Fibroblast of skin of right biceps (primary cell): ENCODE measurements at places on chromosomes 6 and 20.

GRCh38 chr6:130943738-130944137 is 116.5 kb downstream of the SMLR1 start:
- DNase-seq, result no peak

GRCh38 chr6:6689400-6690143 is 101.1 kb downstream of the LY86 start:
- DNase-seq, result peak; percentile 84

- DNase-seq, result peak; percentile 4
Observed at GRCh38 chr6:134585517-134585873, 267.6 kb upstream of the SGK1 start.

DNA sequence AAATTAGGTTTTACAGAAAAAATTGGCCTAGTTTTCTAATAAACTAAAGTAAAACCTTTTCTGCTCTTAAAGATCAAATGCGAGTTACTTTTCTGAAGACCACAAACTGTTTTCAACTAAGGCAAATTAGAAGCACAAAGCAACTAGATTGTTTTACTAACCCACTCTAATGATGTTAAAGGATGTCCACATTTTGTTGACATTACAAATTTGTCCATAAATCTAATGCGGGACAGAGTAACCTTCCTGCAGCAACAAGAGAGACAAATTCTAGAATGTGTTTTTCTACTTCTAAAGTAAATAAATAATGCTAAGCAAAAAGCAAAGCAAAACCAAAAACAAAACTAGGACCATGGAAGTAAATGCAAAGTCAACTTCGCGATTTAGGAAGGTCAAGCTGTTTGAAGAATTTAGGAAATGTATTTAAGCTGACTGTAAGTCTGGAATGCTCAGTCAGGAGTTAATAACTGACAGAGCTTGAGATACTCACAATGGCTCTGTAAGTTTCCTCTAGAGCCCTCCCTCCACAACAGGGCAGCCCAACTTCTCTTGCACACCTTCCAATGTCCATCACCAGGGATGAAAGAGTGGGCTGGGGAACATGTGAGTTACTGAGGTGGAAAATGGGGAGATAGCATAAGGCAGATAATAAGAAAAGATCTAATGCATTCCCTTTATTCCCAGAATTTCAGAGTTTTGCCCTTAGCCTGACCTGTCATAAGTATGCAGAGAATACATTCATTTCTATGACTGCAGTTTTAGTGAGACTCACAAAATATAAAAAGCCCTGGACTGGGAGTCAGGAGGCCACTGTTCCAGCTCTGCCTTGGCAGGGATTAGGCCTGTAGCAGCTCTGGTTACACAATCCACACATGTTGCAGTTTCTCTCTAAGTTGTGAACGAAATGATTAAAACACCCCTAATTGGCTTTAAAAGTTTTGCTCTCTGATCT is 158.8 kb downstream of the FOXA2 start:
- no peak for DNase-seq

DNA sequence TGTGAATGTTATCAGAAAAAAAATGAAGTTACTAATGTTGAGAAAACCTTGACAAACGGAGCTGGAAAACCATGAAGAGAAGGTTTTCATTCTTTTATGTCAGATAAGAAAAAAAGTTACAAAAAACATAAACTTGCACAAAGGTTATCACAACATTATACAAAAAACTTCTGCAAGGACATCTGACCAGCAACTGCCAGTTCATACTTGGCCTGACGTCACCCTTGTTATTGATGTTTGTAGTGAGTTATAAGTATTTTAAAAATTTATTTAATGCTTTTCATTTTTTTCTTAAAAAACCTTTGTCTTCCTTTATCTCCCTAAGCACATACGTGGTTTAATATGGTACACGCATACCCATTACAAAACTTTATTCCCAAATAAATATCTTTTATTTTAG is 16.3 kb downstream of the GSTA3 start:
- no peak for DNase-seq

GRCh38 chr20:32229251-32229747 is 21.6 kb downstream of the POFUT1 start:
- DNase-seq, result no peak

DNA sequence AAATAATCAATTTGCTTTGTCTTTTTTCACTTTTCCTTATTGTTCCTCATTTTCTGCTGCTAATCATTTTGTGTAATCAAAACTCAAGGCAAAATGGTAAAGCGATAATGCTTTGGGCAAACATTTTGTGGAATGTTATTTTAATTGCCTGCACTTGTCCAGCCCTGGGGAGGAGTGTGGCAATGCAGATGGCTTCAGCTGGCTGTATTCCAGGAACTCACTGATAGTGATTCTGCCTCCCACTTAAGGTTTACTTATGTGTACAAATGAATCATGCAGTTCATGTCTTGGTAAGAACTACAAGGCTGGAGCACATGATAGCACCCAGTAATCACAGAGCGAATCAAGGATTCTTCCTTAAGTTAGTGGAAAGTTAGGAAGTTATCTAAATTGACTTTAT is 107.8 kb downstream of the COL19A1 start:
- no peak for DNase-seq

- no peak for DNase-seq
Observed at GRCh38 chr6:143158113-143158581, 97.5 kb downstream of the AIG1 start.

- DNase-seq, result no peak
Observed at GRCh38 chr20:50845566-50846215, 50.8 kb downstream of the BCAS4 start.

DNA sequence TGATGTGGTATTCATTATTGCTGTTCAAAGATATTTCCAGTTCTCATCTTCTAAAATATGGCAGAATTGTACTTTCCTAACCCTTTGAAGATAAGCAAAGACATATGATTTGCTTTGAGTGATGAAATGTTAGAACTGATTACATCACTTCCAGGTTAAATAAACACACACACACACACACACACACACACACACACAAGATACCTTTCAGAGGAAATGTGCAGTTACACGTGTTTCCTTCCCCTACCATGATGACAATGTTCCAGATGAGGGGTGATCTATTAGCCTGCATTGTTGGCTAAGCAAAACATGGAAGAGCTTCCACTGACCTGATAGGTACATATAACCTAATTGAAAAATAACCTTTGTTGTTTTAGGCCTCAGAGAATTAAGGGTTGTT is 11.7 kb upstream of the FRK start:
- no peak for DNase-seq

DNA sequence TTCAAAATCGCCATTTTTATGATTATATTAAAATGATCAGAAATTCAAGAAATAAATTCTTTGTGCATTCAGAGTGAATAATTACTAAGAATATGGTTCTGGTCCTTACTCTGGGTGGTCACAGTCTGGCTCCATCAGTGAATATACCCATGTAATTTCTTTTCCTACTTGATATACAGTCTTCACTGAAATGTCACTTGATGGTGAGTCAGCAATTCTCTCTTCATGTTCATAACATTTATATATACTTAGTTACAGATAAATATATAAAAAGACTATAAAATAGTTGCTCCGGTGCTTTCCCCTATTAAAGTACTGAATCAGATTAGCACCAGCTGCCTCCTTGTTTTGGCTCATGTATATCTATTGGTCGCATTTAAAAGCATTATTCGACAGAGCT is 56.4 kb upstream of the MTRF1L start:
- DNase-seq, result no peak

DNA sequence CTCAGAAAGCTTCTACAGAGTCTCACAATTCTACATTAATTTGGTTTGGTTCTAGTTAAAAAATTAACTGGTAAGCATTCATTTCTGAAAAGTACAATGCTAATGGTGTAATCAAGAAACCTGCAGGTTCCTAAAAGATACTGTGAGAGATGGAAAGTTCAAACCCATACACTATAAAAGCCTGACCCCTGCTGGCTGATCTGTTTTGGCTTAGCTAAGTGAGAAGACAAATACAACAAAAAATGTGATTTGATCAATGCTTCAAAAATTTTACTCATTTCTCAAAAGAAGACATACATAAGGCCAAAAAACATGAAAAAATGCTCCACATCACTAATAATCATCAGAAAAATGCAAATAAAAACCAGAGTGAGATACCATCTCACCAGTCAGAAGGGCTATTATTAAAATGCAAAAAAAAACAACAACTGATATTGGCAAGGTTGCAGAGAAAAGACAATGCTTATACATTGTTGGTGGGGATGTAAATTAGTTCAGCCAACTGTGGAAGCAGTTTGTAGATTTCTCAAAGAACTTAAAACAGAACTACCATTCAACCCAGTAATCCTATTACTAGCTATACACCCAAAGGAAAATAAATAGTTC is 102.8 kb downstream of the MOXD1 start:
- DNase-seq, result peak; percentile 54

DNA sequence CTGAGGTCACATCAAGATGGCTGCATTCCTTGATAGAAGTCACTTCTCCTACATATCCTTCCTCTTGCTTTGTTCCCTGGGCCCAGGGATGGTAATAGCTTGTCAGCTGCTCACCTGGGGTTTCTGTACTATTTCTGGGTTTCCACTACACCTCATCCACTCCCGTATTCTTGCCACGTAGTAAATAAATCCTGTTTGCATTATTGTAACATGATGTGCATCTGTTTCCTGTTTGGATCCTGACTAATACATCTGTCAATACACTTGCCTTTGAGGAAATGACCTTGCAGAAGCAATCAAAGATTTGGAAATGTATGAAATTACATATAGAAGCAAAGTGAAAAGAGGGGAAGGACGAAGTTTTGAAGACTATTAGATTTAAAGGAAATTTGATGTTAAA is 619.0 kb downstream of the PHF3 start:
- DNase-seq, result no peak

DNA sequence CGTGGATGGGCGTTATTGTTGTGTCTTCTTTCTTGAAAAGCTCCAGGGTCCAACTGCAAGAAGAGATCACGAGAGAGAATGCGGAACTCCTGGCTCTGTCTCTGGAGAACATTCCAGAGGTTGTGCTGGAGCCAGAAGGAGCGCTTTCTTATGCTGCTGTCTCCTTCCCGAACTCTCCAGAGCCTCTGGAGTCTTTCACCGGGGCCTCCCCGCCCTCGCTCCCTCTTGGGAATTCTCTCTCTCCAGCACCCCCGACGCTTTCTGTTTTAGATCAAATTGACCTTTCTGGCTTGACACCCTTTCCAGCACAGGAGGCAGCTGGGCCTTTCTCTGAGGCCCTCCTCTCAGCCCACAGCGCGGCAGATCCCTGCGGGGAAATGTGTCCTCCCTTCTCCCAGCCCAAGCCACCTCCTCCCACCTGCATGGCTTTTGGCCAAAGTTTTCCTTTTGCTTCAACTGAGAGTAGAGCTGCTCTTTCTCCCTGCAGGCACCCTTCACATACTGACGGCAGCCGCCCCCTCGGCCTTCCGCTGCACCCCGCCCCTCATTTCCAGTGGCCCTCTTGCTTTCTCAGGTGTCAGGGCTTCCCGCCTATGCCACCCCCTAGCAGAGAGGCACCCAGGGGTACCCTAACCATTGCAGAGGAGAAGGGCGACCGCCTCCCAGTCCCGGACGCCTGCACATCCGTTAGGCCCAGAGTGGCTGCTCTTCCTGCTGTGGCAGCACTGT is 6.6 kb upstream of the CCR6 start:
- no peak for DNase-seq

- peak; percentile 100 for DNase-seq
Observed at GRCh38 chr20:48015943-48016723, 230.9 kb upstream of the SULF2 start.

DNA sequence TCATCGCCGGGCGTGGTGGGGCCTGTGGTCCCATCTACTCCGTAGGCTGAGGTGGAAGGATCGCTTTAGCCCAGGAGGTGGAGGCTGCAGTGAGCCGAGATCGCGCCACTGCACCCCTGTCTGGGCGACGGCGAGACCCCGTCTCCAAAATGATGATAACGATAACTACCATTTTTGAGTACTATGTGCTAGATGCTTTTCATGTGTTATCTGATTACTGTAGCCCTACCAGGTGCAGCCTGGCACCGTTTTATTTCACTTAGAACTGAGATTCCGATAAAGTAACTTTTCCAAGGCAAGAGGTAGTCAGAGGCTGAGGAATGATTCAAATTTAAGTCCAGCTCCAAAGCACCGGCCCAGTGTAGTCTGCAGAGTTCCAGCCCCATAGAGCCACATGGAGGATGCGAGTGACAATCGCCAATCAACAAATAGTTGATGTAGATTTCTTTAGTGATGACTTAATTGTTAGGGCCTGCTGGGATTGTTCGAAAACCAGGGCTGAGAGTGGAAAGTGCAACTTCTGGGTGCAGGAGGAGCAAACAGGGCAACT is 727 bp downstream of the ERMARD start:
- peak; percentile 7 for DNase-seq

DNA sequence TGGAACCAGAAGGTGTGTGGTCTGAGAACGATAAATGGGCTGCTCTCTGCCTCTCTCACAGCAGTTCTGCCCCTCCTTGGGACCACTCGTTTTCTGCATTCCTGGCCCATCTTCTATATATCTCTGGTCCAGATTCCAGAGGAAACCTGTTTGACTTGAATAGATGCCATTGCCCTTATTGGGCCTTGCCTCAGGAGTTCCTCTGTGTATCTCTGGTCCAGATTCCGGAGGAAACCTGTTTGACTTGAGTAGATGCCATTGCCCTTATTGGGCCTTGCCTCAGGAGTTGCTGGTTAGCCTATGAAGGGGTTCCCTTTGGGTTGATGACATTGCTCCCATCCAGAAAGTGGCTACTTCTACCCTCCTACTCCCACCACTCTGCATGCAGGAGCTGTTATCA is 189.4 kb downstream of the SLC16A10 start:
- no peak for DNase-seq

GRCh38 chr6:22749696-22750095 is 180.3 kb downstream of the HDGFL1 start:
- no peak for DNase-seq

DNA sequence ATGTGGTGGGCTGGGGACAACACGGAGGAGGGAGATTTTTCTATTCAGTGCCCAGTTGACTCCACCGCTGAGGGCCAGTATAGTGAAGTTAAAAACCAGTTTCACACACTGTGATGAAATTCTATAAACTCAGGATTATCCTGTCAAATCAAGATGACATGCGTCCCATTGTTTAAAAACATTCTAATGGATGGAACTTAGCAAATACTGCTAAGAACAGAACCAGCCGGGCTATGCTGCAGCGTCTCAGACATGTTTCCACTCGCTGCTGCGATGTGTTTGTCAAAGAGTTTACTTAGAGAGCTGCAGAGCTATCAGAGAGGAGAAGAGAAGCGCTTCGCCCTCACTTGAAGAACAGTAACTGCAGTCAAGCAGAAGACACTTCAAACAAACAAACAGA is 212.6 kb upstream of the FOXQ1 start:
- no peak for DNase-seq
